Activated CD4-positive, alpha-beta T cell treated with anti-CD3 and anti-CD28 coated beads for 36 hours (primary cell): ENCODE measurements at places on chromosomes 3 and 15.

DNA sequence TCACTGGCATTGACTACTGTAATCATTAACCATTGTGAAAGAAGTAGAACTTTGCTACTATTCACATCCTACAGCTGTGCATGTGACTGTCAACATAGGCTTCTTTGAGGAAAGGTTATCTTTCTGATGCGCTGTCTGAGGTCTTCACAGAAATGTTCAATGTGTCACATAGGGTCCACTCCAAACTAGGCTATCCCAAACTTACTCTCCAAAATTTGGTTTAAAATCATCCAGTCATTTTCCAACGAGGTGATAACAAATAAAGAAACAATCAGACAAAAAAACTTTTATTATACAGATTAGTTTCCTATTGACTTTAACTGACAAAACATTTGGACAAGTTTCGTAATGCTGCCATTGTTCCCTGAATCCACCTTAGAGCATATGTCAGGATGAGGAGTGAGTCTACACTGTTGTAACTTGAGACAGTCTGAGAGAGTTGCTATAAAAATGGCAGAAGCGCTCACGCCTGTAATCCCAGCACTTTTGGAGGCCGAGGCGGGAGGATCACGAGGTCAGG lies 511.6 kb downstream of the PLOD2 start:
- no peak for DNase-seq

- DNase-seq = peak; percentile 22
These were observed 2.4 kb downstream of the SKOR1 start for GRCh38 chr15:67827562-67828277.

DNA sequence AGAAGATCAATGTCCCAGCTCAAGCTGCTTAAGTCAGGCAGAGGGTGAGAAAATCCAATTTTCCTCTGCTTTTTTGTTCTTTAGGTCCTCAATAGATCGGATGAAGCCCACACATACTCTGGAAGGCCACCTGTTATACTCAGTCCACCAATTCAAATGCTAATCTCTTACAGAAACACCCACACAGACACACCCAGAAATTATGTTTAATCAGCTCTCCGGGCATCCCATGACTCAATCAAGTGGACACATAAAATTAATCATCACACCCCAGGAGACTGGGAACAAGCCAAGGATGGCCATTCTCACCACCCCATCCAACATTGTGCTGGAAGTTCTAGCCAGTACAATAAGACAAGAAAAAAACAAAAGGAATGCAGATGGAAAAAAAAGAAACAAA lies 67.8 kb upstream of the SLC24A5 start:
- no peak for DNase-seq

GRCh38 chr3:114058646-114059045 lies 2.1 kb downstream of the QTRT2 start:
- no peak for DNase-seq

GRCh38 chr3:191217301-191217700 lies 18.3 kb downstream of the OSTN start:
- no peak for DNase-seq

GRCh38 chr3:98980915-98981596 lies 79.6 kb upstream of the DCBLD2 start:
- DNase-seq = no peak

- DNase-seq = no peak
These were observed 25.6 kb upstream of the KBTBD12 start for GRCh38 chr3:127889461-127889863.

GRCh38 chr3:127159543-127159942 lies 33.4 kb upstream of the PRR23E start:
- no peak for DNase-seq

- DNase-seq = no peak
These were observed 830.9 kb upstream of the CFAP20DC start for GRCh38 chr3:59880717-59881116.

DNA sequence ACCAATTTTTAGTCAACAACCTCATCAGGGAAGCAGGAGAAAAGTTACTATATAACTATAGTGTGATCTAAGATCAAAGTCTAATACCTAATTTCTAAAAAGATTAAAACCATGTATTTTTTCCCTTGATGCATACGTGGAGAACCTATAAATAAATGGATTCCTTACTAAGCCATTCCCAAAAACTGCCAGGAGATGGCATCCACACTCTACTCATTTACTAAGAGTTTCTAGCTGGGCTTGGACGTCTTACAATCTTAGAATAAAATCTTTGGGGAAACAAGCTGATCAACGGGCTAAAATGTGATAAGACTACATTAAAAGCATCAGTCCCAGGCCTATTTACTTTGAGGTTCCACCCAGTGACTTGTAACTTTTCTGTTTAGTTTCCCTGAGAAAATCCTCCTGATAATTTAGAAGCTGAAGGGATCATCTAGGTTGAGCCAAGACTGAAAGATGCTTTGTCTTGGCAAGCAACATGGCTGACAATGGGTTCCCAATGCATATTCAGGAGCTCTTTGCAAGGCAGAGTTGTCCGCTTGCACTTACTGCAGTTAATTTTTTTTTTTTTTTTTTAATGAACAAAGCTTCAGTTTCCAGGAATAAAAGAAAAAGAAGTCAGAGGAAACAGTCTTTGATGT lies 85.5 kb upstream of the FGF12 start:
- peak; percentile 38 for DNase-seq

- DNase-seq = no peak
These were observed 23.1 kb upstream of the LEKR1 start for GRCh38 chr3:156802821-156803606.

- DNase-seq = no peak
These were observed 43.6 kb downstream of the HMG20A start for GRCh38 chr15:77464129-77464865.

DNA sequence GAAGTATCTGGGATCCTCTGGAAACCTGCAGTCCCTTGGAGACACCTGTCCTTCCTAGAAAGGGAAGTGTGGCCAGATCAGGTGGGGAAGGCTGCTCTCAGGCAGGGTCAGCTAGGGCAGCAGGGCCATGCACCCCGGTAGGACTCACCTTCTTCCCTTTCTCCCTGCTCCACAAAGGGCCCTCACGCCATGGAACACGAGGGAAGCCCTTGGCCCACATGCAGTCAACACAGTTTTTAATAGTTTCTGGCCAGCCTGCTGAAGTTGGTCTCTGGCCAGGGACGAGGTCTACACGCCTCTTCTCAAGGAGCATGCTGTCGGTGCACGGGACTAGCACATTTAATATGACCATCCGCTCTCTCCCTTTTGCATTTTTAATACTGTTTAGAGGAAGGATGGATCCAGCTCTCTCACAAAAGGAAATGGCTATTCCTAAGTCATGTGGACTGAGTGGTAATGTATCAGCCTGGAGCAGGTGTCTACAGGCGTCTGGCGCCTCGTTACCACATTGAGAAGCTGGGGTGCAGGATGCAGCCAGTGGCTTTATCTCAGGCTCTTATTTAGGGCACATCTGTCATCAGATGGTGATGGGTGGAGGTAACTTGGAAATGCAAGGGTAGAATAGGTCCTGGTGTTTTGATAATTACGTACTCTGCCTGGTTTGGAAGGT lies 153.9 kb downstream of the KLF13 start:
- no peak for DNase-seq

GRCh38 chr3:125137358-125138033 lies 75.1 kb downstream of the SLC12A8 start:
- no peak for DNase-seq

DNA sequence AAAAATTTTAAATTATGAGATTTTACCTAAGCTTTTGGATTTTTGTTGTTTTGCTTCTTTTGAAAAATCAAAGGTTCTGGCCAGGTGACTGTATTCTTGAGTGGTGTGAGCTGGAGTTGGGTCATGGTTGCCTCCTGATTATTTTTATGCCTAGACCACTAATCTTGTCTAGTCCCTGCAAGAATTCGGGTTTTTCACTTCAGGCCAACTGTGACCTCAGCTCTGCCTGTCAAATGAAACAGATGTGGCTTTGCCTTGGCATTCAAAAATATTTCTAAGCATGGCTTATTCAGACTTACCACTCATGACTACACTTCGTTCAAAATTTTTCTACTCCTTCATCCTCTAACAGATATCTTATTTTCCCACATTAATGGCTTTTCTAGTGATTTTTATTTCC lies 25.4 kb upstream of the CDV3 start:
- DNase-seq = no peak

DNA sequence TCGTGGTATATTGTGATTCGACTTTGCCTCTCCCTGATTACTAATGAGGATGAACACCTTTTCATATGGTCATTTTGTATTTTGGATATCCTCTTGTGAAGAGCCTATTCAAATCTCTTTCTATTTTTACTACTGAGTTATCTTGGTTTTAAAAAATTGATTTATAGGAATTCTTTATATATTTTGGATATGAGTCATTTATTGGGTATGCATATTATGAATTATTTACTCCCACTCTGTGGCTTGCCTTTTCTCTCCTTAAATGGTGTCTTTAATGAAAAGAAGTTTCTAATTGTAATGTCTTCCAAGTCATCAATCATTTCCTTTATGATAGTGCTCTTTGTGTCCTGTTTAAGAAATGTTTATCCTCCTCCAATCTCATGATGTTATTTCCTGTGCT lies 191.5 kb upstream of the DPH6 start:
- no peak for DNase-seq

DNA sequence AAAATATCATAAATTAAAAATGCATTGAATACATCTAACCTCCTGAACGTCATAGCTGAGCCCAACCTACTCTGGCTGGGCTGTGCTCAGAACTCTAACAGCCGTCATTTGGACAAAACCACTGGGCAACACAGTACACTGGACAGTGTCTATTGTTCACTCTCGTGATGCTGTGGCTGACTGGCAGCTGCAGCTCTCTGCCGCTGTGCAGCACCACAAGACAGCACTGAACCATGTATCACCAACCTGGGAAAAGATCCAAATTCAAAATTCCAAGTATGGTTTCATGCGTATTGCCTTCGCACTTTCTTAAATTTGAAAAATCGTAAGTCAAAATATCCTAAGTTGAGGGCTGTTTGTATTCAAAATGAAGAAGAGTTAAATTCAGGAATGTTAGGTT lies 145.1 kb upstream of the CNTN4 start:
- DNase-seq = no peak
